Uterus (tissue), 4 donors: ENCODE measurements at places on chromosomes 11 and 22. TPM values are rescaled to one million over a fixed set of nuclear protein-coding genes. Genes with fewer than 3 reads are reported as not detected.
A peak's percentile ranks its signal among the peaks of the same experiment; 100 is the strongest.

Gene SLC25A18
- total RNA-seq, result not detected

- peak overlapping the region; percentile 63 for H3K27ac ChIP-seq
- H3K4me1 ChIP-seq, result peaks cover 10% of the 10 kb centered on the region
- H3K36me3 ChIP-seq, result no peaks in the 10 kb centered on the region
- no peaks in the 10 kb centered on the region for H3K27me3 ChIP-seq
- DNase-seq, result no peak
Measured at GRCh38 chr11:95255251-95256145, 24.5 kb upstream of the SESN3 start.

Gene RASSF10
- not detected for total RNA-seq

DNA sequence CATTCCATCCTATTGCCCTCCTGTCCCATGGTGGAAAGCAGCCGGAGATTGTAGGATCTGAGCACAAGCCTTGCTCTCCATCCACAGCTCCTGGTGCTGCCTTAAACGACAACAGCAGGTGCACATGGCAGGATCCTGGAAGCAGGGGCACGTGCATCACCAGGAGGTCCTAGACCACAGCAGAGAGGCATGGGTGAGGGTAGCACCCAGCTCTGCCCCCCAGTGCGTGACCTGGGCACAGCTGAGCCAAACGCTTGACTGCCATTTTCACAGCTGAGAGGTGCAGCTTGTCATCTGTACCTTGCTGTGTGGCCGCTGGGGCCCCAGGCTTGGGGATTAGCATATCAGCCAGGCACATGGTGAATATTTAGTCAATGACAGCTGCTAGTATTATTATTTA lies 92.7 kb downstream of the NTM start:
- H3K36me3 ChIP-seq, result no peaks in the 10 kb centered on the region
- no peak for DNase-seq
- H3K27me3 ChIP-seq, result no peaks in the 10 kb centered on the region
- H3K4me3 ChIP-seq, result no peak overlapping the region

- no peak overlapping the region for H3K27ac ChIP-seq
- no peaks in the 10 kb centered on the region for H3K36me3 ChIP-seq
- no peak overlapping the region for H3K4me3 ChIP-seq
- no peak for DNase-seq
- no peaks in the 10 kb centered on the region for H3K4me1 ChIP-seq
Measured at GRCh38 chr11:110199184-110199981, 97.0 kb downstream of the RDX start.

GRCh38 chr22:25447686-25448434 lies 116.6 kb upstream of the GRK3 start:
- H3K27ac ChIP-seq, result peak overlapping the region; percentile 89
- H3K36me3 ChIP-seq, result no peaks in the 10 kb centered on the region
- H3K27me3 ChIP-seq, result no peaks in the 10 kb centered on the region

Gene PKDREJ
- total RNA-seq, result not detected

Gene CYTH4
- total RNA-seq, result 5.7 TPM

Gene ALDH3B2
- total RNA-seq, result 1.2 TPM

GRCh38 chr11:115665175-115665821 lies 161.1 kb upstream of the CADM1 start:
- DNase-seq, result no peak
- no peak overlapping the region for H3K4me3 ChIP-seq
- H3K36me3 ChIP-seq, result no peaks in the 10 kb centered on the region
- H3K27me3 ChIP-seq, result no peaks in the 10 kb centered on the region

DNA sequence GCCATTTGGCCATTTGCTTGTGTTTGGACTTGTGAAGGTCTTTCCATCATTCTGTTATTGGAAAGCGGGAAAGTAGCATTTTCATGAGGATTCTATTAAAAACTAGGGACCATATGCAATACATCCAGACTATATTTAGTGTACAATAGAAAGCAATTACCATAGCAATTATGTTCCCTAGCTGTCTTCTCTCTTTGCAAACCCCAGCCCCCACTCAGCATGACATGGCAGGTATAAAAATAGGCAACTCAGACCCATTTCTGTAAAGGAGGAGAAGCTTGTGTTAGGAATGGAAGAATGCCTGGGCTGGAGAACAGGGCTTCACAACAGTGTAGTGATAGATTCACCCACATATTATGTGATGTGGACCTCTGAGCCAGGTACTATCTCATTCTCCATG lies 12.4 kb downstream of the OR51B6 start:
- H3K27me3 ChIP-seq, result no peaks in the 10 kb centered on the region
- H3K4me3 ChIP-seq, result no peak overlapping the region
- H3K4me1 ChIP-seq, result peaks cover 3% of the 10 kb centered on the region
- no peak for DNase-seq
- no peak overlapping the region for H3K27ac ChIP-seq
- H3K36me3 ChIP-seq, result no peaks in the 10 kb centered on the region

DNA sequence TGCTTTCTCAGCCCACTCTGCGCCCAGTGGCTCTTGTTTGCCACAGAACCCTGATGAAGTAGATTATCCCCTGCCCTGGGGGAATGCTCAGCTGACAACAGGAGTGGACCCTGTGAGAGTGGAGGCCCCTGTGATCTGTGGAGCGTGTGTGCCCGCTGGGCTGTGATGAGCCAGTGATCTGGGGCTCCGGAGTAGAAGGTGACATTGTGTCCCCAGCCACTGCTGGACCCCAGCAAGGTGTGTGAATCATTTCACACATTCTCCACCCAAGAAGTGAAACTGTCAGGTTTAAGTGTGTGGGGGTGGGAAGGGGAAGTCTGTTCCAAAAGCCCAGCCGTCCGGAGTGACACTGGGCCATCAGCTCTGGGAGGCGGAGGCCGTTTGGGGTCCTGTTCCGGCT lies 33.1 kb upstream of the GRAMD4 start:
- no peak overlapping the region for H3K4me3 ChIP-seq
- no peak for DNase-seq
- no peaks in the 10 kb centered on the region for H3K36me3 ChIP-seq
- no peak overlapping the region for H3K27ac ChIP-seq
- no peaks in the 10 kb centered on the region for H3K27me3 ChIP-seq
- H3K4me1 ChIP-seq, result no peaks in the 10 kb centered on the region

Gene OR6T1
- total RNA-seq, result not detected

DNA sequence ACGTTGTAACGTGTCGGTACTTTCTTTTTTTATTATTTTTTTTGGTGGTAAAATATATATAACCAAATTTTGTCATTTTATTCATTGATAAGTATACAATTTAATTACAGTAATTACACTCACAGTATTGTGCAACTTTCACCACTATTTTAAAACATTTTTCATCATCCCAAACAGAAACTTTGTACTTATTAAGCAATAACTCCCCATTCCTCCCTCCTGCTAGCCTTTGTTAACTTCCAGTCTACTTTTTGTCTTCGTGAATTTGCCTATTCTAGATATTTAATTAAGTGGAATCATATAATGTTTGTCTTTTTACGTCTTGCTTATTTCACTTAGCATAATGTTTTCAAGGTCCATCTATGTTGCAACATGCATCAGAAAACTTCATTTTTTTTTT lies 58.5 kb downstream of the STIM1 start:
- no peaks in the 10 kb centered on the region for H3K36me3 ChIP-seq
- H3K27me3 ChIP-seq, result no peaks in the 10 kb centered on the region
- no peak for DNase-seq
- no peak overlapping the region for H3K4me3 ChIP-seq
- no peak overlapping the region for H3K27ac ChIP-seq

GRCh38 chr11:79461144-79461543 lies 20.3 kb upstream of the TENM4 start:
- no peaks in the 10 kb centered on the region for H3K27me3 ChIP-seq
- H3K27ac ChIP-seq, result no peak overlapping the region
- no peak for DNase-seq
- no peak overlapping the region for H3K4me3 ChIP-seq

Gene OR8D1
- not detected for total RNA-seq

GRCh38 chr11:116472651-116473050 lies 300.1 kb downstream of the BUD13 start:
- H3K36me3 ChIP-seq, result no peaks in the 10 kb centered on the region
- DNase-seq, result peak; percentile 40
- H3K4me1 ChIP-seq, result no peaks in the 10 kb centered on the region
- no peak overlapping the region for H3K4me3 ChIP-seq
- H3K27ac ChIP-seq, result peak overlapping the region; percentile 63

- DNase-seq, result no peak
- H3K27me3 ChIP-seq, result no peaks in the 10 kb centered on the region
- H3K4me3 ChIP-seq, result no peak overlapping the region
- no peaks in the 10 kb centered on the region for H3K4me1 ChIP-seq
- no peaks in the 10 kb centered on the region for H3K36me3 ChIP-seq
Measured at GRCh38 chr11:41031551-41032060, 427.8 kb downstream of the LRRC4C start.

- no peak overlapping the region for H3K4me3 ChIP-seq
- no peak overlapping the region for H3K27ac ChIP-seq
- H3K27me3 ChIP-seq, result no peaks in the 10 kb centered on the region
- DNase-seq, result no peak
Measured at GRCh38 chr11:36030731-36031281, 86.9 kb downstream of the LDLRAD3 start.

GRCh38 chr22:17074648-17075002 lies 10.2 kb upstream of the IL17RA start:
- H3K36me3 ChIP-seq, result no peaks in the 10 kb centered on the region
- H3K27me3 ChIP-seq, result no peaks in the 10 kb centered on the region
- H3K4me3 ChIP-seq, result no peak overlapping the region
- H3K27ac ChIP-seq, result no peak overlapping the region

GRCh38 chr11:113242767-113243397 lies 71.5 kb upstream of the TTC12 start:
- peak; percentile 26 for DNase-seq
- peak overlapping the region; percentile 78 for H3K27ac ChIP-seq
- H3K4me1 ChIP-seq, result no peaks in the 10 kb centered on the region
- H3K4me3 ChIP-seq, result peak overlapping the region; percentile 24
- H3K36me3 ChIP-seq, result no peaks in the 10 kb centered on the region

- no peaks in the 10 kb centered on the region for H3K36me3 ChIP-seq
- H3K4me3 ChIP-seq, result no peak overlapping the region
- peak overlapping the region; percentile 38 for H3K27ac ChIP-seq
Measured at GRCh38 chr11:64852804-64853509, 8.5 kb upstream of the CDC42BPG start.

DNA sequence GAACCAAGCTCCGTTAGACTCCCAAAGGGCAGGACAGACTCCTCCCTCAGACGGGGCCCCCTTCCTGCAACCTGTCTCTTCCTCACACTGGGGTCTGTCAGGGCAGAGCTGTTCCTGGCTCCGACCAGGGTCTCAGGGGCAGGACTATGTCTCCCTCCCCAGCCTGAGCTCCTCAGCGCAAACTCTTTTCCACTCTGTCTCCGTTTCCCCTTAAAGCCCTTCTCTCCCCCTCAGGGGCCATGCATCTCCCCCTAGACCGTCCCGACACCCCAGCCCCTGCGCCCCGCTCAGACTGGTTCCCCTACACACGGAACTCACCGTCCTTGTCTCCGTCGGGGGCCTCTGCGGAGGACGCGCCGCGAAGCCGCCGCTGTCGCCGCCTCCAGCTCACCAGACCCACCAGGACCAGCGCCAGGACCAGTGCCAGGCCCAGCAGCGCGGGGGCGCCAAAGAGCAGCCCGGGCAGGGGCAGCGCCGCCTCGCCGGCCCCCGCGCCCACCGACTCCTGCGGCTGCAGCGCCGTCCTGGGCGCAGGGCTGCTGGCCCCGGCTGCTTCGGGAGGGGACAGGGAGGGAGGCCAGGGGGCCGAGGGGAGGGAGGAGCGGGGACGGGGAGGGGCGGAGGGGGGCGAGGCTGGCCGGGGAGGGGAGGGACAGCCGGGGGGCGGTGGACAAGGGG lies 684 bp downstream of the TNFRSF13C start:
- peaks cover 3% of the 10 kb centered on the region for H3K27me3 ChIP-seq
- H3K4me3 ChIP-seq, result no peak overlapping the region
- H3K4me1 ChIP-seq, result no peaks in the 10 kb centered on the region
- H3K27ac ChIP-seq, result no peak overlapping the region
- H3K36me3 ChIP-seq, result no peaks in the 10 kb centered on the region
- DNase-seq, result no peak

Gene KCTD21
- total RNA-seq, result 11.5 TPM

GRCh38 chr11:10646681-10647355 lies 46.7 kb downstream of the IRAG1 start:
- DNase-seq, result no peak
- H3K27ac ChIP-seq, result no peak overlapping the region
- no peaks in the 10 kb centered on the region for H3K4me1 ChIP-seq
- H3K36me3 ChIP-seq, result no peaks in the 10 kb centered on the region
- H3K27me3 ChIP-seq, result no peaks in the 10 kb centered on the region

Gene SBF2
- 202 TPM for total RNA-seq

DNA sequence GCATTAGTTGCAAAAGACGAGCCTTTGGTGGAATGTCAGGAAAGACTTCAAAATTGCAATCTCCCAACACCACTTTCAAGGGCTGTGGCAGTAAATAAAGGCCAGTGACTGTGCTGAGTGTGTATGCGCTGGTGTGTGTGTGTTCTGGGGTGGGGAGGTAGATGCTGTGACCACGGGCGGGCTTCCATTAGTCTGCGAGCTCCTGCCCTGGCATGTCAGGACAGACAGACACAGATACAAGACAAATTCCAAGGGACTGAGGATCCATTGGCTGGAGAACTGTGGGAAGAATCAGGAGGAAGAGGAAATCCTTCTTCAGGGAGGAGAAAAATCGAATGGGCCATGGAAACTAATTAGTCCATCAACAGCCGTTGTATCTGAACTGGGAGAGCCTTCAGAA lies 83.6 kb downstream of the FEZ1 start:
- no peak for DNase-seq
- H3K4me3 ChIP-seq, result no peak overlapping the region
- H3K27me3 ChIP-seq, result no peaks in the 10 kb centered on the region

DNA sequence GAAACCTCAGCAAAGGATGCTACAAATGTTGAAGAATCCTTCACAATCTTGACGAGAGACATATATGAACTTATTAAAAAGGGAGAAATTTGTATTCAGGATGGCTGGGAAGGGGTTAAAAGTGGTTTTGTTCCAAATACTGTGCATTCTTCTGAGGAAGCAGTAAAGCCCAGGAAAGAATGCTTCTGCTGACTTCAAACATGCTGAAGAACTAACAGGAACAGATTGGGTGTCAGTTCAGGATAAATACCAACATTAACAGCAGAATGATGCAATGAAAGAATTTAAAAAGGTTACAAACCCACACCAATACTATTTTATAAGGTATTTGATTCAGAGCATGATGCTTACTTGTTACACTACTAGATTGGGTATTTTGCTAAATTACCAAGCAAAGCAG lies 33.9 kb downstream of the RAB39A start:
- no peaks in the 10 kb centered on the region for H3K4me1 ChIP-seq
- no peak for DNase-seq
- no peak overlapping the region for H3K27ac ChIP-seq
- no peak overlapping the region for H3K4me3 ChIP-seq
- H3K27me3 ChIP-seq, result no peaks in the 10 kb centered on the region

DNA sequence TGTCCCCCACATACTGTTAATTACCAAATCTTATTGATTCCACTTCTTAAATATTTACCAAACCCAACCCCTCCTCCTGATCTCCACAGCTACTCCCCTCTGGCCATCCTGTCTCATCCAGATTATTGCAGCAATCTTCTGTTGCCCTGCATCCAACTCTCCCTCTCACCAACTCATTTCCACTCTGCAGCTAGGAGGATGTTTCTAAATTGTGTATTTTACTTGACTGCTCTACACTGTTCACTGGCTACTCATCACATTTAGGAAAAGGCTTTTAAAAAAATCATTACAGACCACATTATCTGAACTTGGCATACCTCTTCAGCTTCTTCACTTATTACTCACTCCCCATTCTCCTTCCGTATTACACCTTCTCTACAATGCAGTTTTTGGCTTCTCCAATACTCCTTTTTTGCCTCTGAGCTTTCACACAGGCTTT lies 117.9 kb downstream of the ATG16L2 start:
- no peak overlapping the region for H3K27ac ChIP-seq
- DNase-seq, result no peak
- no peaks in the 10 kb centered on the region for H3K36me3 ChIP-seq
- no peaks in the 10 kb centered on the region for H3K4me1 ChIP-seq
- H3K4me3 ChIP-seq, result no peak overlapping the region

GRCh38 chr22:31945971-31946680 lies 1.8 kb downstream of the YWHAH start:
- no peaks in the 10 kb centered on the region for H3K27me3 ChIP-seq
- H3K27ac ChIP-seq, result peak overlapping the region; percentile 98
- peak overlapping the region; percentile 98 for H3K4me3 ChIP-seq
- no peak for DNase-seq
